PC-9 (cell line): ENCODE measurements at places on chromosomes 7 and 10.
A peak's percentile ranks its signal among the peaks of the same experiment; 100 is the strongest.

DNA sequence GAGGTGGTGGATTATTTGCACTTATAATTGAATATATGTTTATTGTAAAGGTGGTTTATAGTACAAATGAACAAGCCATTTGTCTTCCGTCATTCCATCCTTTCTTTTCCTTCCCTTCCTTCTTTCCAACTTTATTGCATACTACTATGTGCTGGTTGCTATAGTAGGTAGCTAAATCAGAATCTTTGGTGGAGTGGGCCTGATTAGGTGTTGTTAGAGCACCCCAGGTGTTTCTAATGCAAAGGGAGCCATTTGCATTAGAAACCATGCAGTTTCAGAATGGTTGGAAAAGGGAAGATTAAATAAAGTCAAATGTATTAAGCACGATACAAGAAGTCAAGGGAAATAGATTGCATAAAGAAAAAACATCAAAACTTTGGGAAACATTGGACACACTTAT lies 88.8 kb upstream of the TRIL start:
- no peak for DNase-seq

DNA sequence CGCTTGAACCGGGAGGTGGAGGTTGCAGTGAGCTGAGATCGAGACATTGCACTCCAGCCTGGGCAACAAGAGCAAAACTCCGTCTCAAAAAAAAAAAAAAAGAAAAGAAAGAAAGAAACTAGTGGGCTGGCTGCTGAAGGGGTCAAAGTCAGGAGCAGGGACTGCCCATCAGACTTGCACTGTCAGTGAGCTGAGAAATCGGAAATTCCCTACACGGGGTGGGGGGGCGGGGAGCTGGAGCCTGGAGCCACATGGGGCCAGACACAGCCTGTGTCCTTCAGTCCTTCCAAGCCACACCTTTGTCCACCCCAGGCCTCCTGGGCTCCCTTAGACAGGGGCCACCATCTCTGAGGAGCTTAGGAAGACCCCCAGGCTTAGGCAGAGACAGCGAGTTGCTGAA lies 34.5 kb downstream of the SRRM3 start:
- no peak for DNase-seq

DNA sequence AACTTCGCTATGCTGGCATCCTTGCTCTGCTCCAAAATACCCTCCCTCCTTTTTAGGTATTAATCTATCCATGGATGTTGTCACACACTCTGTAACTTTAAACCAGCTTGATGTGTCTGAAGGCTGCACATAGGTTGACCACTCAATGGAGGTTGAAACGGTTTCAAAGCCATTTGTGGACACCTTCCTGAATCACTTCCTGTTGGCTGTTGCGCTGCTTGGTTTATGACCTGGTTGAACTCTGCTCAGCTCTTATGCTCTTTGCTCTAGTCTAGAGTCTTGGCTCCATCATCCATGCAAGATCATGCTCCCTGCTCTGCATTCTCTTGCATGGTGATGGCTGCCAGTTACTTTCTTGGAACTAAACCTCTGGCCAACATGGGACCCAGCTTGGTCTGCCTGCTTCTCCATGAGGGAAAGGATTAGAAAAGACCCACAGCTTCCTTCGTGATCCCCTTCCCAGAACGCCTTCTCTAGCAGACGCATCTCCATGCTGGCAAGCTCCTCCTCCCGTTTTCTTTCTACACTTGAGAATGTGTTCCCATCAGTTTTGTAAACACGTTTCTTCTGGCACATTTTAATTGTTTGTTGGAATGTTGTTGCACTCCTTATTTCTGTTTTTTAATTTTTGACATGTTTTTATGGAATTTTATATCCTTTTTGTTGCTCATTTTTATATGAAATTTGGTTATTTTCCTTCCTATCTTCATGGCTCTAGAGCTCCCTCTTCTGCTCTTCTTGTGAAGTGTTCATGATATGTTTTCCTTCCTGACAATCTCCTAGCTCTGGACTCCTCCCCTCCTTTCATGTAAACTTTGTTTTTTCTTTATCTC lies 149.8 kb downstream of the XPNPEP1 start:
- no peak for DNase-seq

GRCh38 chr7:51144178-51144577 lies 172.4 kb downstream of the COBL start:
- DNase-seq = no peak

- DNase-seq = no peak
Observed at GRCh38 chr7:75694638-75695399, 43.9 kb downstream of the HIP1 start.

DNA sequence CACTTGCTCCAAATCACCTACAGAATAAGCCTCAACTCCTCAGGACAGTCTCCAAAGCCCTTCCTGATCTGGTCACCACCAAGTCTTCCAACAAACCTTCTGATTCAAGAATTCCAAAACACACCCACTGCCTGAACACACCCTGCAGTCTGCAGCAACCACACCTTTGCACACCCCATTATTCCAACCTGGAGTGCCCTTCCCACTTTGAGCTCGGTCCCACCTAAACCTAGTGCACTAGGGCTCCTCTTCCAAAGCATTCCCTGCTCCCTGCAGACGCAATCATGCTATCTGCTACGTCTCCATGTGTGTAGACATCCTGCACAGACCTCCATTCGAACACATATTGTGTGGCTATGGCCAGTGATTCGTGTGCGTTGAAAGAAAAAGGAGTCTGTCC lies 289.3 kb downstream of the GRID1 start:
- DNase-seq = no peak

DNA sequence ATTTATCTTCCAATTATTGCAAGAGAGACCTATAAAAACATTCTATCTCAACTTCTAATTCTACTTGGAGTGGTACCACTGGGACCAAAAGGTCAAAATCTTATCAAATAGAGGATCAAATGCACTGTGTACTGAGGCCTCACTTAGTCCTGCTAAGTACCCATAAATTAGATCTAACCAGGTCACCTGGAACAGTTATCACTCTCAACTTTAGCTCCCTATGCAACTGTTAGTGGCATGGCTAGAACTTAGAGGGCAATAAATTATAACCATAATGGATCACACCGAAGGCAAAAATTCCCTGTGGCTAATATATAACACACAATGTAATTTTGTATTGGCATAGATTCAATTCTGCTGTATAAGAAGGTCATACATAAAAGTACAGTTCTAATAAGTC lies 428.9 kb downstream of the PCDH15 start:
- DNase-seq = no peak

DNA sequence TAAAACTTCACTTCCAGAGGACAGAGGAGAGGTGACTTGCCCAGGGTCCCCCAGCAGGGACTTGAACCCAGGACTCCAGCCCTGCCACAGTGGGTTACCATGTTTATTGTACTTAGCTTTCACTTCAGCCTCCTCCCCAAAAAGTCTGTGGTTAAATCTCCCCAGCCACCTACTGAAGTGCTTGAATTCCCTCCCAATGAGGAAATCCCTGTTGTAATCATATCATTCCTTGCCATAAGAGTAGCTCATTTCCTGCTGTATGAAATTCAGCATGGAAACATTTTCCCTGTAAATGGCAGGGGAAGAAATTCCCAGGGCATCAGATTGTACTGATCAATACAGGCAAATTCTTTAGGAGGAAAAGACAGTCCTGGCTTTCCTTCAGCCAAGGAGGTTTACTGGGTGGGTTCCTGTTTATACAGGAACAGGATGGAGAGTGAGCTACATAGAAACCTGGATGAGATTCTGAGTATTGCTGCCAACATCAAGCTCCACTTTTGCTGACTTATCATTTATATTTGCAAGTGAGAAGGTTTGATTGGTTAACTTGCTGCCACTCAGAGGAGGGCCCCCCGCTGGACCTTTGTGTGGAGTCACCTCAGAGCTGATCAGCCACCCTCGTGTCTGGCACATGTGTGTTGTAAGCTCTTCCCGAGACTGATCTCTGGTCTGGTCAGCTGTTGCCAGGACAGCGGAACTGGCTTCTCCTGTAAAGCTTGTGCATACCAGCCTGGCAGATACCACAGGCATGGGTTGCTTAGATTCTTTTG lies 16.4 kb upstream of the PDZD8 start:
- DNase-seq = no peak

DNA sequence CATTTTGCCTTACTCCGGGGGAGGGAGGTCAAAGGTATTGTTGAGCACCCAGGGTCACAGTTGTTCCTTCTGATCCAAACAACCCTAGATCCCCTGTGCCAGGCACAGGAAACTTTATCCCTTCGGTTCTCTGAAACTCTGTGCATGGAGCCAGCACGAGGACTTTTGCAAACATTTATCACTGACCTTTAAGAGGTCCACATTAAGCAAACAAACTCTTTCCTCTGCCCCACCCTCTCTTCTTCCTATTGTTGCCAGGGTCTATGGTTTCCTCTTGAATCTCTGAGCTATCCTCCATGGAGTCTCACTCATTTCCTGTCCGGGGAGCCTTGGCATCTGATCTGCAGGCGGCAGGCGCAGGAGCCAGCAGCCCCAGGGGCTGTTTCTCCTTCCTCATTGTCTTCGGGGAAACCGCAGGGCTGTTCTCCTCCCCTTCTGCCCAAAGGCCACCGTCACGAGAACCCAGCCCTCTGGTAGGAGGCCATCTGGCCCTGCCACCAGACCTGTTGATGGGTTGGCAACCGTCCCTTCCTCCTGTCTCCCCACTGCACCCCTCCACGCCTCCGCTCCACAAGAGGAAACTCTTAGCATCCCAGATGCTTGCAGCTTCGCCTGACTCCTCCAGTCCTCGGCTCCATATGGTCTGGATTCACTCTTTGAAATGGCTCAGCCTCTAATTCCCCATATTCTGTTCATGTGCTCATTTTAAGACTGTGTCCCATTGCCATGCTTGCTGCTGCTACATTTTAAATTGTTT lies 327.3 kb upstream of the NRP1 start:
- peak; percentile 90 for DNase-seq

GRCh38 chr7:45647967-45648670 lies 74.0 kb downstream of the ADCY1 start:
- no peak for DNase-seq

DNA sequence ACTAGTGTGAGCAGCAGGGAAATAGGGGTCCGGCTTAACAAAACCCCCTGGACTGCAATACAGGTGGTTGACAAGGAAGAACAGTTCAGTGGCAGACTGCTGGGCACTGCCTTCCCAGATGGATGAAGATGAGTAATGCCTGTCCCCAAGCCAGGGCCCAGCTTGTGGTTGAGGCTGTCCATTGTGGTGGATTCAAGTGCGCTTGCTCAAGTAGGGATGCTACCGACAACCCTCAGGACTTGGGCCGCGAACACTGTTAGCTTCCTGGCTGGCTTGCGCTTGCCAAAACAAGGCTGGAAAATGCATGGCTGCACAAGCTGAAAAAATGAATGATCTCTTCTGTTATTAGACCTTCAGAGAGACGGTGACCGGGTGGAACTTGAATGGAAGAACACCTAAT lies 116.1 kb upstream of the ACBD5 start:
- DNase-seq = no peak

DNA sequence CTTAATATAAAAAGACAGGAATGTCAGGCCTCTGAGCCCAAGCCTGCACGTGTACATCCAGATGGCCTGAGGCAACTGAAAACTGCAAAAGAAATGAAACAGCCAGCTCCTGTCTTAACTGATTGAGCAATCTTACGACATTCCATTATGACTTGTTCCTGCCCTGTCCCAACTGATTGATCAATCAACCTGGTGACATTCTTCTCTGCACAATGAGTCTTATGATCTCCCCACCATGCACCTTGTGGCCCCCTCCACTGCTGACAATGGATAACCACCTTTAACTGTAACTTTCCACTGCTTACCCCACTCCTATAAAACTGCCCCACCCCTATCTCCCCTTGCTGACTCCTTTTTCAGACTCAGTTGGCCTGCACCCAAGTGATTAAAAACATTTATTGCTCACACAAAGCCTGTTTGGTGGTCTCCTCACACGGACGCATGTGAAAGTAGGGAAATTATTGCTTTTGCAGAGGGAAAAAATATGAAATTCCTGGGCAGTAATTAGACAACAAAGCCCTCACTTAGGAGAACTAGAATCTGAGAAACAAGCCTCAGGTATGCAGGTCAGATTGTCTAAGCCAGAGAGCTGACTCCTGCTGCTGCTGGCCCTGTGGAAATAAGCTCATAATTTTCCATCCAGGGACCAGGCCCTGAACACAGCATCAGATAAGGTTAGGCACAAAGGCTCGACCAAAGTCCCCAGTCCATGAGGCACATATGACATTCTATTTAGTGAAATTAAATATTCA lies 5.3 kb downstream of the CYP3A7 start:
- DNase-seq = peak; percentile 96

DNA sequence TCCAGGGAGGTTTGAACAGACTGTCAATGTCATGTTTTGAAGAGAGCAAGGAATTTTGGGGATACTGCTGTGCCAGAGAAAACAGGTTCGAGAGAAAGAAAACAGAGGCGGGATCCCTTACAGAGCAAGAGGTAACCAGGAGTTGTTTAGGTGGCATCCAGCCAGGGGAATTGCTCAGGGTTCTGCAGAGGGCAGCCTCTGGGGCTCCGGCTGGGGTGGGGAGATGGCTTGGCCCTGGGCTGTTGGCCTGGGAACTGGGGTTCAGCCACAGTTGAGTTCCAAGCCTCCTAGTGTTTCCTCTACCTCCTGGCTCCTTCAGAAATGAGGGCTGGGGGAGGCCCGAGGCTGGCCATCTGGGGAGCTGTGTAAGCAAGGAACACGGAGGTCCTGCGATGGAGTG lies 68.0 kb downstream of the CAMK1D start:
- DNase-seq = no peak

- no peak for DNase-seq
Observed at GRCh38 chr10:102721954-102722353, 7.5 kb downstream of the SFXN2 start.

DNA sequence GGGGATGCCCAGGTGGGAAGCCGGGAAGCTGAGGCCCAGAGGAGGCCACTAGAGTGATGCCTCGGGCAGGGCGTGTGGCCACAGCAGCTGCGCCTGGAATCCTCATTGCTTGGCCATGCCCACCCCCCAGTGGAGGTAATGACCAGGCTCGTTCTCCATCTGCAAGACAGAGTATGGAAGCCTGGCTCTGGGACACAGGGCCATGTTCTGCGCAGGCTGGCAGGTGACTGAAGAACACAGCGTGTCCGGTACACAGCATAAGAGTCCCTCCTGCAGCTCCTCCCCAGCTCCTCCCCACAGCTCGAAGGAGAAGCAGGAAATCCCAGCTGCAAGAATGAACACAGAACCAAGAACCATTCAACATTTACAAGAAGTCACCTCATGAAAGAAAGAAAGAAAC lies 64.8 kb downstream of the SMURF1 start:
- DNase-seq = no peak

DNA sequence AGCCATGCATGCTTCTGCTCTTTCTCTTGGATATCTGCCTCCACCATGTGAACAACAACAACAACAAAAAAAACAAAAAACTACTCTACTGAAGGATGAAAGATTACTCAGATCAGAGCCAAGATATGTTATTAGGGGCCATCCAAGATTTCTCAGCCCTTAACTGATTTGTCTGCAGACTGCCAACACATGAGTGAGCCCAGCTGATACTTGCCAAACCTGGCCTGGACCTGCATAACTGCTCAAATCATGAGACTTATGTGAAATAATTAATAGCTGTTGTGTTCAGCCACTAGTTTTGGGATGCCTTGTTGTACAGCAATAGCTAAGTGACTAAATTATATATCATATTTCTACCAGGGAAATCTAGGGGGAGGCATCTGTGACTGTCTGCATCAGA lies 334.5 kb upstream of the SORCS1 start:
- DNase-seq = no peak
